ENCODE measurements at places on chromosomes 2 and 18. TPM values are rescaled to one million over a fixed set of nuclear protein-coding genes. Genes with fewer than 3 reads are reported as not detected.

GRCh38 chr2:214052235-214052634 is 358.6 kb upstream of the VWC2L start:
- no peak for DNase-seq

Gene OSBPL6
- 4.6 TPM for polyA plus RNA-seq

DNA sequence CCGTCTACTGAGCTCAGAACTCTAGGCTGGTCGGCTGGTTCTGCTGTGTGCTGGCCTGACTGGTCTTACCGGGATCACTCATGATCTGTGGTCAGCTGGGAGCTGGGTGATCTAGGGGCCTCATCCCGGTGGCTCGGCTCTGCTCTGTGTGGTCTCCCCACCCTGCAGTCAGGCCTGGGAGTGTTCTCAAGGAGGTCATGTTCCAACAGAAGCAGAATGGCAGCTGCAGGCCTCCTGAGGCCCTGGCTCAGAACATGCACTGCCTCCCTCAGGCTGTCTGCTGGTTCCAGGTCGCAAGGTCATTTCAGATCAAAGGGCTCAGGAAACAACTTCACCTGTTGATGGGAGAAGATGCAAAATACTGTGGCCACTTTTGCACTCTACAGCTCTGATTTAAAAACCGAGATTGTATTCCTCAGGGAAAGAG is 81.1 kb upstream of the RFX8 start:
- no peak for DNase-seq

DNA sequence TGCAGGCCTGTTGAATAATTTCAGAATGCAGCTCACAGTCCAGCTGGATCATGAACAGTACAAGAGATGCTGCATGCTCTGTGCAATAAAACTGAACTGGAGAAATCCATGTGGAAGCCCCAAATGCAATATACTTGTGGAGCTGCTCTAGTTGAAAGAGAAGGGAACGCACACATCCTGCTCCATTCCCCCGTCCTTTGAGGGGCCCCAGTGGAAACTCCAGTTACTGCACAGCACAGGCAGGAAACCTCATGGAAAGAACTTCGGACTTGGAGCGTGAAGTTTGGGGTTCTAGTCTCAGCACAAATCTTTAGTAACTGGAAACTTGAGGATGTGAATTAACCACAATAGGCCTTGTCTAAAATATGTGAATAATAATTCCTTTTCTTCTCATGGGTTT is 73.2 kb downstream of the PLA2R1 start:
- no peak for DNase-seq

DNA sequence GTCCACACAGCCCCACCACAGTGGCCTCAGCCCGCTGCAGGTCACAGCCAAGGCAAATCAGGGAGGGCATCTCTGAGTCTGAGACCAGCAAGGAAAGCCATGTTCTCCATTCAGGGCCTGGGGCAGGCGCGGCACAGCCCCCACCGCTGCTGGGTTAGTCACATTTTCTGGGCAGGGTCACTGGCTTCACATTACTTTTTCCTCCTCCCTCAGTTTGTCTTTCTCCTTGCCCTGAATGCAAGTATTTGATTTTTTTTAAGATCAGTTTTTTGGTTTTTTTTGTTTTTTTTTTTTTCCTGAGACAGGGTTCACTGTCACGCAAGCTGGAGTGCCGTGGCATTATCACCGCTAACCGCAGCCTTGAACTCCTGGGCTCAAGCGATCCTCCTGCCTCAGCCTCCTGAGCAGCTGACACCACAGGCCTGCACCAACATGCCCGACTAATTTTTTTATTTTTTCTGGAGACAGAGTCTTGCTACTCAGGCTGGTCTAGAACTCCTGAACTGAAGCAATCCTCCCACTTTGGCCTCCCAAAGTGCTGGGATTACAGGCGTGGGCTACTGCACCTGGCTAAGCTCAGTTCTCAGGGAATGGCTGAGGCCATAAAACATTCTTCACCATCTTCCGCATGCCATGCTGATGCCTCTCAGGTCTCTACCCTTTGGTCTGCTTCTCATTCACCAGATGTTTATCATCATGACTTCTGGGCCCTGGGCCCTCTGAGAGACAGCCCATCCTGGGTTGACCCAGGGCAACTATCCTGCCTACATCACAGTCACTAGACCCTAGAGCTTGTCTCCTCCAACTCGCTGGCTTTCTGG is 628 bp upstream of the CAPG start:
- no peak for DNase-seq

GRCh38 chr2:54076586-54076985 is 38.8 kb upstream of the ACYP2 start:
- DNase-seq = no peak

Gene OTOF
- 15.7 TPM for polyA plus RNA-seq

Gene ZAP70
- polyA plus RNA-seq = 3.6 TPM

- DNase-seq = no peak
These were observed 113.3 kb downstream of the TFCP2L1 start for GRCh38 chr2:121171625-121172119.

- no peak for DNase-seq
These were observed 160.7 kb upstream of the EPAS1 start for GRCh38 chr2:46136481-46136880.

DNA sequence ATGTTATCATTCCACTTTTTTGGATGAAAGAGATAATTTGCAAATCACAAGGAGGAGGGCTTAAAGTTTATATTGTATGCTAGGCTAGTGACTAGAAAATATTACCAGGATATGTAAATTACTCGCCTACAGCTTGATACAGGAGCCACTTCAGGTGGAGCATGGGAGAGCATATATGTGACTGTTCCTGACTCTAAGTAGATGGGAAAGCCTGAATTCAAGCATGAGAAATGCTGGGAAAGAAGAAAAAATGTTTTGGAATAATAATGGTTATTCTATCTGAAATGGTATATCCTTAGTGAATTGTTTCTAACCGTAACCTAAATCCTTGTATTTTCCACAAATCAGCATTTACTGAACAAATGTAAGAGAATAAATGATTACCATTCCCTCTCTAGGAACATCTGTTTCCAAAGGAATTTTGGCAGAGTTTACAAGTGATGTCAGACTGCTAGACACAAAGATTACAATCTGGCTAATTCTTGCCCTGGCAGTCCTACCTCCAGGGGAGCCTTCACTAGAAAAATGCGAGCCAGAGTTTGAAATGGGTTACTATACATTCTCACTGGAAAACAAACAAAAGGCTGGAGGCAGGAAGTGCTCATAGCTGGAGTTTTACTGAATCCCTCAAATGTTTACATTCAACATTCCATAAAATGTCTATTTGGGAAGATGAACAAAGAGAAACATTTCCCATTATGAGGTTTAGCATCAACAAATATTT is 129.4 kb upstream of the MAPRE2 start:
- peak; percentile 65 for DNase-seq

Gene LIMS1
- polyA plus RNA-seq = 40.4 TPM

Gene FEV
- polyA plus RNA-seq = 0.58 TPM

Gene NXPH2
- polyA plus RNA-seq = 13.4 TPM

Gene ANO7
- polyA plus RNA-seq = 1.1 TPM

- DNase-seq = no peak
These were observed 274.5 kb downstream of the NCKAP5 start for GRCh38 chr2:133293544-133294353.

- DNase-seq = no peak
These were observed 16.4 kb upstream of the DLX2 start for GRCh38 chr2:172119089-172119488.

- no peak for DNase-seq
These were observed 431 bp upstream of the EIF5B start for GRCh38 chr2:99336804-99337112.

Gene PSMA8
- polyA plus RNA-seq = not detected

DNA sequence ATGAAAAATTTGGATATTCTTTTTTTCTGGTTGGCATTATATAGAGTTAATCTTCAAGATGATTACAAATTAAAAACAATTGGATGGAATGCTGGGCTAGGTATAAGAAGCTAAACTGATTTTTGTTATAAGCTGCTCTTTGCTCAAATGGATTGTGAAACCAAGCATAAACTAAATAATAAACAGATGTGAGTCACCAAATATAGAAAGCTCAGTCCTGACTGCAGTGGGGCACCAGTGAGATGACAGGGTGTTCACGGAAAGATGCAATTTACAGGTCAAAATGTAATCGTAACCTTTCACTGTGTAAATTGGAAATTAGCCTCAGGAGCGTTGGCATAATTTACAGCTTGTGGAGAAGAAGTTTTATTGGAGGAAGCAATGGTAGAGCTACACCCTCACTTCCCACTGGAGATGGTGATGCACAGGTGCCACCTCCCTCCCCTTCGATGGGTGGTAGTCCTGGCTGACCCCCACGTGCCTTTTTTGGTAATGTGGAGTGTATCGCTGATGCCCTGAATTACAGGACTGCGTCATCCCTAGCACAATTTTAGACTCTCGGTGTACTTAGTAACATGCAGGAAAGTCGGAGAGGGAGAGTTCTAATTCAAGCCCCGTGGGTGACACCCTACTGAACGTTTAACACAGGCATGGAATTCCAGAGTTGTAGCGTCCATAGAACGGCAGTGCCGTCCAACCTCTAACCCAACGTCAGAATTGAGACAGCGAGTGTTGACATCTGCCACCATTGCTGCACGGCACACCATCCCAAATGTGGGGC is 73.9 kb upstream of the NFATC1 start:
- DNase-seq = no peak

GRCh38 chr18:72181241-72181764 is 362.8 kb downstream of the CBLN2 start:
- no peak for DNase-seq

- DNase-seq = no peak
These were observed 77.0 kb upstream of the ATL2 start for GRCh38 chr2:38454081-38454480.

Gene PID1
- polyA plus RNA-seq = 16.6 TPM

Gene QPCT
- polyA plus RNA-seq = 8.4 TPM

Gene CYB5A
- 34.5 TPM for polyA plus RNA-seq

GRCh38 chr2:200411831-200412230 is 98.0 kb downstream of the KCTD18 start:
- DNase-seq = no peak

Gene SMCHD1
- 33.0 TPM for polyA plus RNA-seq

- DNase-seq = no peak
These were observed 54.7 kb upstream of the SP5 start for GRCh38 chr2:170660409-170660808.

DNA sequence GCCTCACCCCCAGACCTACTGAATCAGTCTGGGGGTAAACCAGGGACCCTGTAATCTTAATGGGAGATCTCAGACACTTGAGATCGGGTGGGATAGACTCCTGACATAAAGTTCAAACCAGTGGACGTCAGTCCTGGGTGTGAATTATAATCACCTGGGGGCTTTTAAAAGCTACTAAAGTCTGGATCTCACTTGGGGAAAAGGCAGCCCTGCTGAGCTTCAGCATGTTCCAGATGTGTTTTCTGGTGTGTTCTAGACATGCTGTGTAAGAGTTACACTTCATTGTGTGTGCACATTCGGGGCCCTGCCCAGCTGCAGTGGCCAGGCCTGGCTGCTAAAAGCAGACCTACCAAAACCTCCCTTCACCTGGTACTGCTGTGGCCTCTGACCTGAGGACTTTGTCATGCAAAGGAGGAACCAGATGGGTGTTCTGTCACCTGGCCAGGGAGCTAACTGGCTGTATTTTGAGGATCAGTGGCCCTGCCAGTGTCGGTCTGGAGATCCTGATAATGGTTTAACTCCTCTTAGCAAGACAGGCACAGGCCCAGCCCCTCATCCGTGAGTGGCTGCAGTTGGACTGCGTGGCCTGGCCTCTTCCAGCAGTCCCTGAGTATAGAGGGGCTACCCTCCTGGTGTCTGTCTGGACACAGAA is 10.6 kb downstream of the RRM2 start:
- no peak for DNase-seq

Gene CD207
- polyA plus RNA-seq = 0.27 TPM

DNA sequence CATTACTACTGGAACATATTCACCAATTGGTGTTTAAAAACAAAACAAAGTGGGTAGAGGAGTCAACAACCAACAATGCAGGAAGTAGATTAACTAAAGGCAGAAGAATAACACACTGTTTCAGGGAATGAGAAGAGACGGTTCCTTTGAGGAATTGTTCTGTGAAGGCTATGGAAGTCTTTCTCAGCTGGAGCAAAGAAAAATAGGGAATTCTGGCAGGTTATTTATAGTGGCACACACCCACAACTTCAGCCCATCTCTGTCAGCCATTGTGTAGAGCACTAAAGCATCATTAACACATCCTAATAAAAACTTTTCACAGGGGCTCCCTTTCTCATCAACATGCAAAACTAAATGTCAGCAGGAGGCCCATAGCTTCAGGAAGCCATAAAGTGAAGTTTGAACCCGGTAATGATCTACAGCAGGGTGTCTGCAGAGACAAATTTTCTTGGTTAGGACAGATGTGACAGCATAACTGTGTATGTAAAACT is 113.6 kb downstream of the CDH2 start:
- no peak for DNase-seq

- DNase-seq = no peak
These were observed 87.7 kb upstream of the CXCR4 start for GRCh38 chr2:136205615-136206014.

Gene IL37
- not detected for polyA plus RNA-seq

DNA sequence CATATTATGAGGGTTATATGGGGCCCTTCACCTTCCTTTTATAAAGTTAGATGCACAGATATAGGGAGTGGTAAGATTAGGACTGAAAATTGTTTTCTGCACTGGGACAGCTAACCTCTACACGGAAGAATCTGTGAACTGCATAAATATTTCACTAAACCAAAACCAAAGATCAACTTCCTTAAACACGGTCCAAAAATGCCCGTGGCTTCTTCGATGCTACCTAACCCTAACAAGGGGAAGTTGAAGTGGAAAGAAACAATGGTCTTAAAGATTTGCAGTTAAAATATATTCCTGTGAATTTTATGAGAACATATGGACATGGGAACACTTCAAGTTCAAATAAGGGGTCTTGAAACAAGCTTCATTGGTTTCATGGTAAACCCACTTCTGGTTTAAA is 33.3 kb upstream of the PAX3 start:
- DNase-seq = no peak

Gene ANKRD44
- polyA plus RNA-seq = 20.7 TPM

GRCh38 chr2:186927185-186927866 is 78.4 kb upstream of the ZSWIM2 start:
- DNase-seq = no peak

Gene ASTL
- polyA plus RNA-seq = not detected

Gene HOXD8
- polyA plus RNA-seq = 45.0 TPM

DNA sequence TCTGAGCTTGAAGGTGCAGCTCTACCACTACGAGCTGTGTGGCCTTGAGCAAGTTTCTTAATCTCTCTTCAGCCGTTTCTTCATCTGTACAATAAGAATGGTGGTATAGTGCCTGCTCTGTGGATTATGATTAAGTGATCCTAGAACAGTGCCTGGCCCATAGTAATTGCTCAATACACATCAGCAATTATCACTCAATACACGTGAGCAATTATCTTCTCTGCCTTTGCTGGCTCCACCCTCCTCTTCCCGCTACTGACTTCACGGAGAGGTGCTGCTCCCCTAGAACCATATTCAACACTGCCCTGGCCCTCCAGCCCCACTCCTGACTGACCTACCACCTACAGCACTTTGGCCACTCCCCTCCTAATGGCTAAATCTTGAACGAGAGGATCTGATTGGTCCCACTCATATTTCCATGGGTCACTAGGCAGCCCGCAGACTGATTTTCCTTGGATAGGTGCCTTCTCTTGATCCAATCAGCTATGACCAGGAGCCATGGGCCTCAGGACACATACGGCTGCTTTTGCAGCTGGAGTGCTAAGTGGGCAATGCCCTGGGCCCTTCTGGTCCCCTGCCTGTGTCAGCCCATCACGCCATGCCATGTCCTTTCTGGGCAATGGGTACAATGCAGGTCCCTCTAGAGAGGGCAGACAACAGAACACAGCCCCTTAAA is 77.5 kb downstream of the STPG4 start:
- DNase-seq = no peak

Measured in hindlimb muscle (tissue), 1 donor.